Stimulated activated CD8-positive, alpha-beta memory T cell treated with anti-CD3 and anti-CD28 coated beads, Interleukin-15, amount 100 ng/mL, for 24 hours (primary cell): ENCODE measurements at places on chromosomes 3 and 15.
A peak's percentile ranks its signal among the peaks of the same experiment; 100 is the strongest.

- DNase-seq: no peak
Observed at GRCh38 chr3:107681396-107681795, 158.6 kb downstream of the BBX start.

DNA sequence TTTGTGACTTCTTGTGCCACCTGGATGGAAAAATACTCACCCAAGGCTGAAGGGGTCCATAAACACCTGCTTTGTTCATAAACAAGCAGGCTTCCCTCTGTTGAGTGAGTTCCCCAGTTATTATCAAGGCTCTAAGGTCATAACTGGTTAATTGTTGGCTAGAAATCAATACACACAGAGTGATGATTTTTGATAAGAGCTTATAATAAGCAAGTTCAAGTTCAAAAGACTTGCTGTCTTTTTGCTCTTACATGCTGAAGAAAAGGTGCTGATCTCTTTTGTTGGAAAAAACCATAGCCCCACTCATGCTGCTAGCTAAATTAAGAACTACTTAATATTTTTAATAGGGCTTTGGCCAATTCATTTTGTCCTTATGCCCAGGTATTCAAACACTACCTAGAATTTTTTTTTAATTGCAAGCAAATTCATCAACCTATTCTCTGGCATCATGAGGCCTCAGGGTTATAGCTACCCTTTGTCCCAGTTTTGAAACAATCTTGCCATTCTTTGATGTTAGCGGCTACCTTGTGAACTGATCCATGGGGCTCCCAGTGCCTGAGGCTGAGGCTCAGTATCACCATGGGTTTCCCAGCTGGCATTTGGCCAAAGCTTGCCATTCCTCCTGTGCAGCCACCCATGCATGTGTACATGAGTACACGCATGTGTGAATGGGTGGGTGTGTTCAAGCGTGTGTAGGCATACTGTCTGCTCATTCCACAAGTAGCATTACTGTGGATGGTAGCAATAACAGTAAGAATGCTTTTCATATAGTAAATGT lies 127.6 kb upstream of the LPP start:
- no peak for DNase-seq

- DNase-seq: no peak
Observed at GRCh38 chr3:110618512-110619226, 452.9 kb upstream of the NECTIN3 start.

DNA sequence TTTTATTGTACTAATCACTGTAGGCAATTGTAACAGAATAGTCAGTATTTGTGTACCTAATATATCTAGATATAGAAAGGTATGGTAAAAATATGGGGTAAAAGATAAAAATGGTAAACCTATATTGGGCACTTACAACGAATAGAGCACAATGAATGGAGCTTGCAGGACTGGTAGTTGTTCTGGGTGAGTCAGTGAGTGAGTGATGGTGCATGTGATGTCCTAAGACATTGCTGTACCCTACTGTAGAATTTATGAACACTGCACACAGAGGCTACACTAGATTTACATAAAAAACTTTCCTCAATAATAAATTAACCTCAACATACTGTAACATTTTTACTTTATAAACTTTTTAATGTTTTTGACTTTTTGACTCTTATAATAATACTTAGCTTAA lies 274.3 kb upstream of the PPP2R3A start:
- DNase-seq: no peak

- no peak for DNase-seq
Observed at GRCh38 chr3:58084788-58085543, 76.7 kb downstream of the FLNB start.

GRCh38 chr3:56942523-56942922 lies 117.9 kb upstream of the SPATA12 start:
- DNase-seq: no peak

GRCh38 chr15:64743691-64744090 lies 31.7 kb downstream of the RBPMS2 start:
- no peak for DNase-seq

DNA sequence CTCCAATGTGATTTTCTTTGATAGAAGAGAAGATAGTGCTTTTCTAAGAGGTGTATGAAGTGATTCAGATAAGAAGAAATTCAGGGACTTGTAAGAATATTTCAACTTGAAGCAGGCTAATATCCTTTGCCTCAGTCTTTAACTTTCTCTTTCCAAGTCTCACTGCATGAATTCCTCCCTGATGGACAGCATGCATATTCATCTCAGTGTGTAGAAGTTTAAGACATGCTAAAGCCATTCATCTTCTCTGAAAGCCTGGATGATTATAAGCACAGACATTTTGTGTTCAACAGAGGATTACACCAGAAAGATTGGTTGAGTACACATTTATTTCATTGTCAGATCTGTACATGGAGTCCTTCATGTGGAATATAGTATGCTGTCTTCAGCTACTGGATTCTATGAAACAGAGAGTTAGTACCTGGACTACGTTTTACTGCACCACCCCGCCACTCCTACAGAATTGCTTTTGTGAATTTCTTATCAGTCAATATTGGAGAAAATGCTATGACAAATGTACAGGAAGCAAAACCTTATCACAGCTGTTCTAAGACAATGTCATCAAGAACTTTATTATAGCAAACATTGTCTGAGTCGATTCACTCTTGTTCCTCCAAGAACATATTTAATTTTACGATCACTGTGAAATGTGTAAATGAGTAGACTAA lies 1346.1 kb downstream of the OTOL1 start:
- DNase-seq: no peak

DNA sequence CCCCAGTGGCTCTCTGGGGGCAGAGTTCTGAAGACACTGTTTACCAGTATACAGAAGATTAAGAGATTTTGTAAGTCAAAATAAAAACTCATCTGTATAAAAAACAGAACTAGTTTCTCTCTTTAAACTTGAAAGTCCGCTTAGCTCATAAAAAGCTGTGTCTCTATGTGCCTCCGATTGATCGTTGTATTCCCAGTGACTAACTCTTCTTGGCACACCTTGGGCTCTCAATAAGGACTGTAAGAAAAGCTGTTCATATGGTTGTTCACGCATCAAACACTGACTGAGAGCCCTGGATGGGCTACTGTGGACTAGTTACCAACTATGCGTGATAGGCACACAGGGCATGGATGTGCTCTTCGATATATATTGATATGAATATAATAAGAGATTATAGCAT lies 107.9 kb downstream of the P3H2 start:
- no peak for DNase-seq

DNA sequence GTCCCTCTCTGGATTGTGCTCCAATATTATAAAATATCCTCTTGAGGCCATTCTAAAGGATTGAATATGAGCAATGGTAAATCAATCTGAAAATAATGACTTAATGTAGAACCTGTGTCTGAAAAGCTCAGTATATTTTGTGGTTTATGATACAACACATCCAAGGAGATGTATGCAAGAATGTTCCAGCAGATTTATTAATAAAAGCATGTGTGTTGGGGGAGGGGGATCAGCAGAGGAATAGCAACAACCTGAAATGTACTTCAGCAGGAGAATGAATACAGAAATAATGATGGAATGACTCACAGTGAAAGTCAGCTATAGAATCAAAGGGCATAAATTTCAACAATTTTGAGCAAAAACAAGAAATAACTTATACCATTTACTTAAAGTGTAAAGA lies 56.7 kb upstream of the NUDT16 start:
- DNase-seq: no peak

DNA sequence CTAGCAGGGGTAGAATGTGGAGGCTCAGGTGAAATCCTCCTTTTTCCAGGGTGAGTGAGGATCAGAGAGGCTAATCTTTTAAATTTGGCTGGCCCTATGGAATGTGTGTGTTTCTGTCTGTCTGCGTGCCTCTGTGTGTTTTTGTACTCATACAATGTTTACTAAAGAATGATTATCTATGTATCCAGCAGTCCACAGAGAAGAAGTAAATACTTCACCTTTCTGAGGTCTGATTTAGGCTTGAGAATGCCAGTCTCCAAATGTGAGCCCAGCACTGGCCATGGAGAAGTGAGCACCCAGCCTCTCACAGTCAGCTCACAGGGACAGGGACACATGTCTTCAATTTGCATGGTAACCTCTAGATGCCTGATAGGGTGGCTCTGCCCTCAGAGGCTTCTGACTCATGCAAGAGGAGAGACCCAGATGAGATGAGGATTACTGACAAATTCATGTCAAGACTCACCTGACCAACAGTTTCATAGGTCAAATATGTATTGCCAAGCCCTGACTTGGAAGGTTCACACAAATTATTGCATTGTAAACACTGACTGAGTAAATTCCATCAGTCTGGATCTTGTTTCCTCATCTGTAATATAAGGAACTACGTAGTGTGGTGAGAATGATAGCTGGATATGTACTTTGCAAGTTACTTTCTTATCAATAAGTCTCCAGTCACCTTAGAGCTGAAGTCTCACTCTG lies 31.0 kb downstream of the ENTPD3 start:
- no peak for DNase-seq

DNA sequence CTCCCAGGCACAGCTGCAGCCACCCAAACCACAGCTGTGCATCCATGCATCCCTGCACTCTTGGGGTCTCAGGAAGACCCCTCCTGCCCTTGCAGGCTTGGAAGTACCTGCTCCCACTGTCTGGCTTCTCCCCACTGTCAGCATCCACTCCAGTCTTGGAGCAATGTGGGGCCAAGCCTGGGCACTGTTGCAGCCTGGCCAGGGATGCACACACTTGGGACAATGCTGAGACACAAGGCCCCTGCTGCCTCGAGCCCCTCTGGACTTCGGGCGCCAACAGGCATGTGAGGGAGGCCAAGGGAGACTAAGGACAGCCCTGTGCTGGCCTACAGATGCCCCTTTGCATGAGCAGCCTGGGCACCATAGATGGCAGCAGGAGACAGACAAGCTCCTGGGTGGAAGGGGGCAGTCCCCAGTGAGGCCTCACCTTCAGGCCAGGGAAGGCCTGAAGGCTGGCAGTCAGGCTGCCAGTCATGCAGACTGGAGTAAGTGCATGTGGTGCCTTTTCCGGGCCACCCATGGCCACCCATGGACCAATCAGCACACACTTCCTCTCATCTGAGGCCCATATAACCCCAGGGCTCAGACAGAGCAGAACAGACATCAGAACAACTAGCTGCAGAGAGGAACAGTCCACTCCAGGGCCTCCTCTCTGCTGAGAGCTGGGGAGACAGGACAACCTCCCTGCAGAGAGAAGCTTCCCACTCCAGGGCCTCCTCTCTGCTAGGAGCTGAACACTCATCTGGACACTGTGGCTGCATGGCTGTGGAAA lies 219.0 kb downstream of the VGLL3 start:
- DNase-seq: no peak

DNA sequence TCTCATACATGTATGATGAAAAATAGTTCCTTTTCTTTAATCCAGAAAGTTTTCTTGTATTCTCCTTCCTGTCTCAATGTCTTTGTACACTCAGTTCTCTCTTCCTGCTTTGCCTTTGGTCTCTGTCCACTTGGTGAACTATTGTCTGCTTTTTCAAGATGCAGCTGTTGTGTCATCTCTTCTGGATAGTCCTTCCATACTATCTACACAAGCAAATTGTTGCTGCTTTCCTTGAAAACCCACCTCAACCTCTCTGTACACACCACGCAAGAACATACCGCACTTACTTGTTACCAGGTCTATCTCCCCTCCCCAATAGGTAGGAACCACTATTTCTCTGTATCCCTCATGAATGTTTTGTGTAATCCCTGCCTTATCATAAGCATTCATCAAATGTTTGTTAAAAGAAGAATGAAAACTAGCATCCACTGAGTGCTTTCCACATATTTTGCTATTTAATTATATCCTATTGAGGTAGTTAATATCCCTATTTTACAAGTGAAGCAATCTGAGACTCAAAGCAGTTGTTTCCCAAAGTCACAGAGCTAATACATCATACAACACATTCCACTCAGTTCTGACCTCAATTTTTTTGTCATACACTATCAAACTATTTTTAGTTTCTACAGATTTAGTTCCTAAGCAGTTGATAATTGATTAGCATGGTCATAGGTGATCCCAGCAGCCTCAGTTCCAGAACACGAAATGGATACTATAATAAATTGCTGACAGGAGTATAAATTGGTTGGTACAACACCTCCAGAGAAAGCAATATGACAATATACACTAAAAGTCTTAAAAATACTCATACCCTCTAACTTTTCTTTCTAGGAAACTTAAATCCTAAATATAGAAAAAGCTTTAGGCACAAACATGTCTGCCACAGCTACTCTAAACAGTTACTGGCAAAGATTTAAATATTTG lies 19.6 kb downstream of the HACL1 start:
- no peak for DNase-seq

- no peak for DNase-seq
Observed at GRCh38 chr15:80325206-80325605, 73.2 kb upstream of the CTXND1 start.

- DNase-seq: no peak
Observed at GRCh38 chr3:27500986-27501385, 16.8 kb upstream of the SLC4A7 start.

- no peak for DNase-seq
Observed at GRCh38 chr3:31305340-31305739, 227.4 kb upstream of the STT3B start.

- no peak for DNase-seq
Observed at GRCh38 chr3:104952146-104952972, 414.4 kb upstream of the ALCAM start.

- no peak for DNase-seq
Observed at GRCh38 chr3:59407425-59407824, 357.6 kb upstream of the CFAP20DC start.

- DNase-seq: peak; percentile 20
Observed at GRCh38 chr15:90231028-90232017, 2.4 kb downstream of the CIB1 start.

GRCh38 chr3:13139471-13140065 lies 66.3 kb upstream of the IQSEC1 start:
- no peak for DNase-seq

- DNase-seq: no peak
Observed at GRCh38 chr15:94296717-94297116, 65.4 kb downstream of the MCTP2 start.

- DNase-seq: no peak
Observed at GRCh38 chr3:157475921-157476414, 27.2 kb downstream of the VEPH1 start.

DNA sequence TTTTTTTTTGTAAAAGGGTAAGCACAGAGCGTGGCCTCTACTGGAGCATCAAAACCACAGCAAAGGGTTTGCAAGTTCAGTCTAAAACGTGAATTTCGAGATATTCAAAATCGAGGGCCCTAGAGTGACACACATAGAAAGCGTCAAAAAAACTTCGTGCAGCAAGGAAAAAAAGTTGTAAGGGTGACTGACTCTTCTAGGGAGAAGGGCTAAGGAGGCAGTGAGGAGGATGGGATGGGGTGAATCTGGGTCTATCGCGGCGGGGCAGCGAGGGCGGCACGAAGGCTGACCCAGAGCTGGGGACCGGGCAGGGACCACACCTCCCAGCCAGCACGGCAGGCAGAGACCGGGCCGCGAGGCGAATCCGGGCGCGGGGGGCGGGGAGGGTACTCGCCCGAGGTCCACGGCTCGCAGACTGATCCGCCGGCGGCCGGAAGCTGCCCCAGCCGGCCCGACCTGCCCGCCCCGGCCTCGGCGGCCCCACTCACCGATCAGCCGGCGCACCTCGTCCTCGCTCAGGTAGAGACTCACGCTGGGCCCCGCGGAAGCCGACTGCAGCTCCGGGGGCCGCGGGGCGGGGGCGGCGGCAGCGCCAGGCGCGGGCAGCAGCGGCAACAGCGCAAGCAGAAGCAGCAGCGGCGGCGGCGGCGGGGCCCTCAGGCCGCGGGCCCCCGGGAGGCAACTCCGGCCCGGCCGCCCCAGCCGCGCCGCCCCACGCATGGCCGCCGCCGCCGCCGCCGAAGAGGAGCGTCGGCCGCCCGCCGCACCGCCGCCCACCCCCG lies 533 bp downstream of the RYK start:
- DNase-seq: peak; percentile 20
